Lung (tissue), 17 donors: ENCODE measurements at places on chromosomes 2 and 18. TPM values are rescaled to one million over a fixed set of nuclear protein-coding genes. Genes with fewer than 3 reads are reported as not detected.

LIMS4 gene
- 0.55 TPM for total RNA-seq

DNA sequence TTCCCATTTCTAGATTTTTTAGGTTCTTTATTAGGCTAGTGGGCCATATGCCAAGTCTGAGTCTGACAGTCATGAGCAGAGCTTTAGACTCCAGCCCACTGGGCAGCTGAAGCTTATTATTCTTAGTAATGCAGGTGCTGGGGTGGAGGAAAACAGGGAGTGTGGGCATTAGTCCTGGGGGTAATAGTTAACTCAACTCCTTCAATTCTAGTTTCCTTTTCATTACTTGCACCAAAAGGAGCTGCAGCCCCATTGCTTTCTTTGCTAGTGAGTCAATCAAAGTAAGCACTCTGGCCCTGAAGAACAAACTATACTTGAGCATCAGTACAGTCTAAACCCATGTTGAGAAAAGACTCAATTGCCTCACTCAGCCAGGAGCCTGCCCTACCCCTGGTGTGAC is 35.5 kb downstream of the ICOS start:
- peak; percentile 17 for DNase-seq

DNA sequence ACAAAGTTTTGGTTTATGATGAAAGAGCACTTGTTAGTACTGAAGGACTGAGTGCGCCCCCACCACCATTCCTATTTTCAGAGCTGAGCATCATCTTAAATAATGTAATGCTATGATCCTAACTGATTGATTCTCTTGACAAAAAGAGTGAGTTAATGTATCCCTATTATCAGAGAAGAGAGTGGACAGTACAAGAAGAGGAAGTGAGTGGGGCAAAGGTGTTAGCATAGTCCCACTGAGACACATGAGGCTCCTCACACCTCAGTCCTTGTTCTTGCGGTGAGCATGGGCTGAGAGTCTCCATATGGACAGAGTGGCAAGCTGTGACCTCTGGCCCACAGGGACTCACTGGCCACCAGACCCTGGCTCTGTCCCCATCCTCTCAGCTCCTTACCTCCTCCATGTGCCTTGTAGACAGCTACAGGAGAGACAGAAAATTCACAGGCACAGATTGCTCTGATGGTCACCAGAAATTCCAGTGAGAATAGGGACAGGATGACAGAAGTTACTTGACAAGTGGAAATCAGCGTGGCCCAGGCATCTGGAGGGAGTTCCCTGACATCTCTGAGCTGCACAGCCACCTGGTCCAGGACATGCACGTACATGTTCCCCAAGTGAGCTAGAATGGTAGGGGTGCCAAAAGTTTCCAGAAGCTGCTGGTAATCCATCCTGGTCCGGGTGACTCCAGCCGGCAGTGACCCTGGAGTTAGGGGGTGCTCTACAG is 32.6 kb downstream of the NAPG start:
- no peak for DNase-seq

GRCh38 chr2:200377355-200378336 is 71.2 kb downstream of the SPATS2L start:
- no peak for DNase-seq

DNA sequence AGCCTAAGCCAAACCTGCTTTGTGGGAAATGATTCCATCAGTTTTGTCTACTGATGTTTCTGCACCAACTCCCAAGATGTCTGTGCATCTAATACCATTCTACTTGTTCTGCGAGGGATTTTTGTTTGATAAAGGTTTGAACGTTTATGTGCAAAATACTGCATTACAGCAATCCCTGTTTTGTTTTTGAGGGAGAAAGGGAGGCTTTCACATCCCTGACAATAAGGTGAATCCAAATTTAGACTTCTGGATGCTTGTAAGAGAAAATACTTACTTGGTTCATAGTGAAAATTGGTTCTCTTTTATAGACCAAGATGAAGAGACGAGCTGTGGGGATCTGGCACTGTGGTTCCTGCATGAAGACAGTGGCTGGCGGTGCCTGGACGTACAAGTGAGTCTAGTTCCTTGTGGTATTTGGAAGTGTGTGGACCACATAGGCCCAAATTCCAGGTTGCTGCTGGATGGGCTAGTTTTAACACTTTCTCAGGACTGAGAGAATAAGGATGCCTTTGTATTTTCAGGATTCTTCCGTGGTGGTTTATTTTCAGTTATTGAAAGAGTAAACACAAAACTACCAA is 1.1 kb downstream of the RPL37A start:
- DNase-seq: no peak

- DNase-seq: peak; percentile 78
Measured at GRCh38 chr2:160271171-160272086, 71.4 kb upstream of the ITGB6 start.

GRCh38 chr2:234187646-234188174 is 137.2 kb downstream of the SPP2 start:
- DNase-seq: no peak

DNA sequence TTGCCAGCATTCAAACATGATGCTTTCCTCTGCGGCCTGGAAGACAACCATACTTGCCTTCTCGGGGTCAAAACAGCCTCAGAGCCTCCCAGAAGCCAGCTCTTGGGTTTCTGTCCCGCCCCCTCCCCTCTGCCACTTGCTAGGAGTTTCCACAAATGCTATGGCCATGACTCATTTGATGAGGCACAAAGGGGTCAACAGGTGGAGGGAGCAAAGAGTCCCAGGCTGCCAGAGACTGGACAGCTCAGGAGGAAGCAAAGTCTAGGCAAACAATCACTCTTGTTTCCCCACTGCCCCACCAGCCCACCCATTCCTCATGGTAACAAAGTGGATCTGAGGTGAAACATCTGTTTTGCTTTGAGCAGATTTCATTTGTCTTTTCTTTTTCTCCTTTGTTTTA is 551.1 kb downstream of the TNS1 start:
- peak; percentile 65 for DNase-seq

GRCh38 chr2:36770542-36771287 is 74.2 kb downstream of the VIT start:
- DNase-seq: no peak

DNA sequence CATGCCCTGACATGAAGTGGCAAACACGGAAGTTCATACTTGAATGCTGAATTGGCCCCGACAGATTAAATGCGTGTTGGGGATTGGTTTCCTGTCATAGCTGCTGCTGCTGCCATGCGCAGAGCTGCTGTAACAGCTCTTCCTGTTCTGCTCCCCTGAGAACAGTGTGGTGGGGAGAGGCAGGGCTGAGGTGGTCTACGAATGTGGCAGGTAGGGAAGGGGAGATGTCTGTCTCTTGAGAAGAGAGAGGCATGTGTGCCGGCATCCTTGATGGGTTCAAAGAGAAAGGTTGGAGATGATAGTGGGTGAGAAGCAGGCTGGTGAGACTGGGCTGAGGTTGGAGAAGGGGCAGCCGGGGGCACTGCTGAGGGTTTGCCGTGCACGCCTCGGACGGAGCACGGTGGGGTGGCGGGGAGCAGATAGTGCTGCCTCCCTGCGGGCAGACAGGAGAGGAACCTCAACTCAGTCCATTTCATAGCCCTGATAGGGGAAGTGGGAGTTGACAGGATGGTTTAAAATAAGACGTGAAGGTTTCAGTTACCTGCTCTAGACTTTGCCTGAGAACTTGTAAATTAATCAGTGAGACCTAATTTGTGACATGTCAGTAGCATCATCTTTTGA is 46.1 kb downstream of the TMEM185B start:
- DNase-seq: no peak

RESP18 gene
- total RNA-seq: not detected

- DNase-seq: no peak
Measured at GRCh38 chr18:76506395-76506794, 11.4 kb upstream of the ZNF516 start.

- DNase-seq: no peak
Measured at GRCh38 chr2:152558158-152558984, 158.9 kb downstream of the PRPF40A start.

HOXD12 gene
- total RNA-seq: not detected

DNA sequence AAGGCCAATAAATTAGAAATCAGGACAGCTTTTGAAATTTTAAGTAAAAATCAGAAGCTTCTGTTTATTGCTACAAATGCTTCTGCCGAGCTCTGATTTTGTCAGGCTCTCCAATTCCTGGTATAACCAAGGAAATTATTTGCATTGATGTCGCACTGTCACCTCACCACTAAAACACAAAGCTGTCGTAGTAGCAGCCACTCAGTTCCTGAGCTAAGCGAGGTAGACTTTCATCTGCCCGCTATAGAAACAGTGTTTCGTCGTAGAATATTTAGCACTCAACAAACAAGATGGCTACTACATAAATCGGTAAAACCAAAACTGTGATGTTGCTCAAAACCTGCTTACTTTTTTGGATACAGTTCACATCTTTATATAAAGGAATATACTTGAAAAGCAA is 141.3 kb upstream of the FOSL2 start:
- DNase-seq: no peak

GRCh38 chr2:219002395-219003266 is 9.4 kb upstream of the CRYBA2 start:
- peak; percentile 48 for DNase-seq
